ENCODE measurements at places on chromosomes 12 and 14.
A peak's percentile ranks its signal among the peaks of the same experiment; 100 is the strongest.

DNA sequence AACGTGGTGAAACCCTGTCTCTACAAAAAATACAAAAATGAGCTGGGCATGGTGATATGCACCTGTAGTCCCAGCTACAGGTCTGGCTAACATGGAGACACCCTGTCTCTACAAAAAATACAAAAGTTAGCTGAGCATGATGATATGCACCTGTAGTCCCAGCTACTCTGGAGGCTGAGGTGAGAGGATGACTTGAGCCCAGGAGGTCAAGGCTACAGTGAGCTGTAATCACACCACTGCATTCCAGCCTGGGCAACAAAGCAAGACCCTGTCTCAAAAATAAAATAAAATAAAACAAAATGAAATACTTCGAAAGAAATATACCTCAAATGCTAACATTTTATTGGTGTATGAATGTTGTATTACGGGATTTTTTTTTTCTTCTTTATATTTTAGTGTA is 107.6 kb upstream of the EGLN3 start:
- no peak for DNase-seq

GRCh38 chr12:76250256-76250655 is 98.0 kb downstream of the BBS10 start:
- no peak for DNase-seq

DNA sequence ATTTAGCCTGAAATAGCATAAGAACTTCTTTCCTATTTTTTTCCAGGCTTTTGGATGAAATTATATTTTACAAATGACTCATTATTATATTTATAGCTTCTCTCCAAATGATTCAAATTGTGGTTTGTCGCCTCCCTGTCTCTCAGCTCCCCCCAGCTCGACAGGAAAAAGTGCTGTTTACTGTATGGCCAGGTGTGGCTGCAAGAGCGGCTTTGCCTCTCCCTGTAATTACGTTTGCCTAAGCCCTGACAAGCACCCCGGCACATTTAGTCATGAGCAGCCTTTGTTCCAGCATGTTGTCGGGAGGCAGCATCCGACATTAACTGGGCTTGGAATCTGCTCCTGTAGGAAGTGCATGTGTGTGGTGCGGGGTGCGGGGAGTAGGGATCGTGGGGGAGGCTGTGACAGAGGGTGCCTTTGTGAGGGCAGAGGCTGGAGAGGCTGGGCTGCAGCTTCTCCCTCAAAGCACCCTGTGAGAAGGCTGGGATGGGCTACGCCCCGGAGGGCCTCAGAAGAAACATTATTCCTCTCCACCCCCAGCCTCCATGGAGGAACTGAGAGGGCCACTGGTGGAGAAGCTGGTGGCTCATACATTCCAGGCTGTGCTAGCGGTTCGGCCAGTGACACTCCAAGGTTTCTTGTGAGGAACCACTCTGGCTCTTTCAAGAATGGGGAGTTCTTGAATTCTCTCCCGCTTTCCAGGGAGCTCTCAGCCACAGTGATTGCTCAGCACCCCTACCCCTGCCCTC is 42.1 kb upstream of the CTDSP2 start:
- peak; percentile 14 for DNase-seq

DNA sequence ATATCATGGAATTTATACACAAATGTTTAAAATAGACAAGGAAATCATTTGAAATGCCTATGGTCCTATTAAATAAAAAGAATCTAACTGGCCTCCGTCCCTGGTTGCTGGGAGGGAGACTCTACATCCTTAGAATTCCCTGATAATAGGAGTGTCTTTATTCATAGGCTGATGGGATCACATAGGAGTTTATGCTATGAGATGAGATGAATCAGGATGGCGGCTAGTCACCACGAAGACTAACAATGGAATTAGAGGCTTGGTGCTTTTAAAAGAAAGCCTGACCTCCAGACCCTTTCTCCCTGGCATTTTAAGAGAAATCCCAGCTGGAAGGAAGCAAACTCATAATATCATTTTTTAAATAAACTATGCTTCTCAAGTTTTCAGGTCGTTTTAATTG is 69.7 kb downstream of the SEC23A start:
- no peak for DNase-seq

- DNase-seq, result no peak
Measured at GRCh38 chr12:28100717-28101116, 89.5 kb upstream of the CCDC91 start.

GRCh38 chr12:26135571-26135970 is 10.7 kb upstream of the BHLHE41 start:
- no peak for DNase-seq

DNA sequence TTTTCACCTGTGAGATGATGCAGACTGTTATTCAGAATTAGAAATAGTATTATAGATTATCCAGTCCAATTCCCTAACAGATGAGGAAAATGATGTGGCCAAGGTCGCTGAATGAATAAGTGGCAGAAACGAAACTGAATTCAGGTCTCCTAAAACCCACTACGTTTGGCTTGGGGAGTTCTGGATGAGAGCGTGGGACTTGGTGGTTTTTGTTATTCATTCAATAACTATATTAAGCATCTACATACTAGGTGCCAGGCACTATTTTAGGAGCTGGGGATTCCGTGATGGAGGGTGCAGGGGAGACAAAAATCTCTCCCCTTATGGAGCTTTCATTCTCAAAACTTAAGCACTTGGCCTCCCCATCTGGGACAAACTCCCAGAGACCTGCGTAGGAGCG is 813 bp upstream of the CCDC184 start:
- no peak for DNase-seq

GRCh38 chr12:124020514-124020949 is 47.5 kb downstream of the ZNF664 start:
- DNase-seq, result no peak

- no peak for DNase-seq
Measured at GRCh38 chr14:100568998-100569733, 18.1 kb downstream of the BEGAIN start.

DNA sequence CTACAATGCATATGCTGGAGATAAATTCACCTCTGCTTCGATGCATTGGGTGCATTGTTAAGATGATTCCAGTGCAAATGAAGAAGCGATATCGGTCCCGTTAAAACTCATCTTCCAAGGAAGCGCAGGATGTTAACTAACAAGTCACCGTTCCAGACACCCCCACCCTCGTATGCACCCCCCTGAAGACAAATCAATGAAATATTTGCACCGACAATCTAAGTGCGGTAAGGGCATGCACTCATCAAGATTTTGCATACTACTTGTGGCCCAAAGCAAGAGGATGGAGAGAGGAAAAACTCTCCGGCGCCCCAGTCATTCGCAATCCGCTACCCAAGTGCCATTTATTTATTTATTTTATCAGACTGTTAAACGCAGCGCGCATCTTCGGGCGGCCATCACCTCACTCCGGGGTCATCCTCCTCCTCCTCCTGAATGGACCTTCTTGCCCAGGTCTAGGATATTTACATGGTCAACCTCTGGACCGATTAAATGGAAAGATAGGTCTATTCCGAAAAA is 1.2 kb downstream of the NOVA1 start:
- no peak for DNase-seq

DNA sequence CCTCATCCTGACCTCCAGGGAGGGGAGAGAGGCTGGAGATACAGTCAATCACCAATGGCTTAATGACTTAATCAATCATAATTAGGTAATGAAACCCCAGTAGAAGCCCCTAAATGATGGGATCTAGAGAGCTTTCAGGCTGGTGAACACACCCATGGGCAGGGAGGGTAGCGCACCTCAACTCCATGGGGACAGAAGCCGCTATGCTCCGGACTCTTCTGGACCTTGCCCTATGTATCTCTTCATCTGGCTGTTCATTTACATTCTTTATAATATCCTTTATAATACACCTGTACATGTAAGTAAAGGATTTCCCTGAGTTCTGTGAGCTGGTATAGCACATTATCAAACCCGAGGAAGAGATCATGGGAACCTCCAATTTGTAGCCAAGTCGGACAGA is 205.9 kb downstream of the STXBP6 start:
- no peak for DNase-seq

DNA sequence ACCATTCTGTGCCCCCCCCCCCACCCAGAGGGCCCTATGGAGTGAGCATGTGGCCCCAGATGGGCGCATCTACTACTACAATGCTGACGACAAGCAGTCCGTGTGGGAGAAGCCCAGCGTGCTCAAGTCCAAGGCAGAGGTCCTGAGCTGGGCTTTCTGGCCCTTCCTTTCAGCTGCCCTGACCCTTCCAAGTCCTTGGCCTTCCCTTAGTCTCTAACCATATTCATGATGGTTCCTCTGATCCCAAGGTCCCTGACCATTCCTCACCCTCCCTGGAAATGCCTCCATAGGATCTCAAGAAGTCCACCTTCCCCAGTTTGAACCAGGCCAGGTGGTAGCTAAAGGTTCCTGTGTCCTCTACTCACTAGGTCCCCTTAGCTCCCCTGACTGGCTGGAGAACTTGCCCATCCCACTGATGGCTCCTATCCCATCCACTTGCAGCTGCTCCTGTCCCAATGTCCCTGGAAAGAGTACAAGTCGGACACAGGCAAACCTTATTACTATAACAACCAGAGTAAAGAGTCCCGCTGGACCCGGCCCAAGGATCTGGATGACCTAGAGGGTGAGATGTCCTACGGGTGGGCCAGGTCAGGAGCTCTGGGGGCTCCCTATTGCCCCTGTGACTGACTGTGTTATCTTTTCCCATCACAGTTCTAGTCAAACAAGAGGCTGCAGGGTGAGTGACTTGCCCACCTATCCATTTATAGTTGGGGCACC is 9.8 kb downstream of the PRPF40B start:
- DNase-seq, result no peak

DNA sequence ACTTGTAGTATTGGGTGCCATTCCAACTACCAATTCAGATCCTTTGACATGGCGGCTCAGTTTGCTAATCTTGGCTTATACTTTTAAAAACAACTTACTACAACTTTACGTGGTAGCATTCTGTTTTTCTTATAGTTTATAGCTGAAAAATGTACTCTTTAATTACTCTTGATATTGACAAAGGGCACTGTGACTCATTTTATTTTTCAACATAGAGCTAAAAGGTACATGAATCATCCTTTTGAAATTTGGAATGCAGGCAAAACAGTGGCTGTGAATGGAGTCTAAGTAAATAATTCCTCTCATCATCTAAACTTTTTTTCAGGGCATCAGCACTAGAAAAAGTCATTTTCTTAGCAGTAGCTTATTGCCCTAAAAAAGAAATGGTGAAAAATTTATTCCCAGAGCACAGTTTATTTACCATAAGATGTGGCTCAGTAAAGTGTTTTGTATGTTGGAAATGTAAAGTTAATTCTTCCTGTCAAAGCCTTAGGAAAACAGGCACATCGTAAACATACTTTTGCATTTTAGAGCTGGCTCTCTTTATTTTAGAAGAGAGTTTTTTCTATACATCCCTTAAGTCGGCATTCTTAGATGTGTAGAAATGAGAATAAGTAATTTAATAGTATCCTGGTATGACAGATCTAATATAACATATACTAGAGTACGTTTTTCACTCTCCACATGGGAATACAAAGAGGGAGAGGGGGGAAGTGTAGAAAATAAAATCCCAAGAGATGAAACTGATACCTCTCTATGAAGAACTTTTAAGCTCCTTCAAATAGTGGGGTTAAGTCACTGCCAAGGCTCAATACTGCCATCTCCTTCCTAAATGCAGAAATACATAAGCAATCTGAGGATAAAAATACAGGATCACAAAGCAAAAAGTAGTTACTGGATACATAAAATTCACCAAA is 55.2 kb downstream of the SLC25A21 start:
- no peak for DNase-seq

DNA sequence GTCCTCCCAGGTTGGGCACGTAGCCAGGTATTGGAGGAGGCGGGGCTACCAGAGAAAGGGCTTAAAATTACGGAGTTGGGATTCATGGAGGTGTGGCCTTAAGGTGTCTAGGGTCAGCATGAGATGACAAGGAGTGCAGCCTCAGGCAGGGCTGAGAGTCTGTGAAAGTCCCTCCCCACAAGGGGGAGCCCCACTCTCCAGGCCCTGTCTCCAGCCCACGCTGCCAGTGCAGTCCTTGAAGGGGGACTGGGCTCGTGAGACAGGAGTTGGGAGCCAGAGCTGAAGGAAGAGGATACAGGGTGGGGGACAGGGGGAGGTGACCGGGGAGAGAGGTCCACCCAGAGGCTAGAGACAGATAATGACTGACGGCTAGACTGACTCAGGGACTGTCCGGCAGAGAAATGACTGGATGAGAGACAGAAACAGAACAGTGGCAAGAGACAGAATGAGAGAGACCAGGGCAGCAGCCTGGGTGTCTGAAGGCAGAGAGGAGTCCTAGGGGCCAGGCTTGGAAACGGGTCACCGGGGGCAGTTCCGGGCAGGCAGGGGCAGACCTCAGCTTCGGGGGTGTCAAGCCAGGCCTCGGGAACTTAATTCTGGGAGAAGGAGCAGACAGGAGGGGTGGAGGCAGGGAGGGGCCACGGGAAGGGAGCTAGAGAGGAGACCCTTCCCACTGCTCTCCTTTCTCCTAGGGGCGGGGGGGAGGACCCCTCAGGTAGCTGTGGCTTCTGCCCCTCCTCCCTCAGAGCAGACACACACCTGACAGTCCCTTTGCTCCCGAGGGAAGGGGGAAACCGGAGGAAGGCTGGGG is 970 bp downstream of the CDH24 start:
- peak; percentile 52 for DNase-seq

GRCh38 chr12:128426511-128426910 is 159.5 kb downstream of the TMEM132C start:
- DNase-seq, result no peak

DNA sequence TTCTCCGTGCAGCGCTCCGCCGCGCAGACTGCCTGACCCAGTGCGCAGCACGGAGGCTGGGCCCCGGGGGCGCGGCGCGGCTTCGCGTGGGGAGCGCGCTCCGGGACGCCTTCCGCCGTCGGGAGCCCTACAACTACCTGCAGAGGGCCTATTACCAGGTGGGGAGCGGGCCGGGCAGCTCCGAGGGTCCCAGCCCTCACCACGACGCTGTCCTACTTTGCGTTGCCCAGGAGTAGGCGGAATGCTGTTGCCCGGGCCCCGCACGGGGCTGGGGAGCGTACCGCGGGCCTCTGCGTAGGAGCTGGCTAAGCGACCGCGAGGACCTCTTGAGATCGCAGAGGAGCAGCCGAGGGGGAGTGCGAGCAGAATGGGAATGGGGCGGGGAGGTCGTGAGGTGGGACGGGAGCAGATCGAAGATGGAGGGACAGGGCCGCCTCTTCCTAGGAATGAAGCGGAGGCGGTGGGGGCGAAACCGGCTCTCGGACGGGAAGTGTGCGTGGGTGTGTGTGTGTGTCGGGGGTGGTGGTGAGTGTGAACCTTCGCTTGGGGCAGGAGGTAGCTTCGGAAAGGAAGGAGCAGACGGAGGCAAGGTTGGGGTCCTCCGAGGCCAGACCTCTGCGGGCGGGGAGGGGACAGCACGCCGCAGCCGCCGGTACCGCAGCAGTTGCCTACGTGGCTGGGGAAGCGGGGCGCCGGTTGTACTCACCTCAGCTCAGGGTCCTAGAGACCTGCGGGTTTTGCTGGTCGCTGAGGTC is 751 bp downstream of the P3H3 start:
- DNase-seq, result no peak

Data from stimulated activated CD4-positive, alpha-beta T cell treated with anti-CD3 and anti-CD28 coated beads, Interleukin-12 subunit alpha, Interleukin-12 subunit beta, amount 100 ng/mL, for 48 hours (primary cell).